ENCODE measurements at places on chromosomes 12 and 14. TPM values are rescaled to one million over a fixed set of nuclear protein-coding genes. Genes with fewer than 3 reads are reported as not detected.

- no peak for DNase-seq
Measured at GRCh38 chr12:9742661-9743060, 9.8 kb upstream of the CLECL1 start.

Gene TRPV4
- 0.57 TPM for total RNA-seq

Gene FKBP4
- 148 TPM for total RNA-seq

Gene ITGB7
- total RNA-seq = 3.1 TPM

DNA sequence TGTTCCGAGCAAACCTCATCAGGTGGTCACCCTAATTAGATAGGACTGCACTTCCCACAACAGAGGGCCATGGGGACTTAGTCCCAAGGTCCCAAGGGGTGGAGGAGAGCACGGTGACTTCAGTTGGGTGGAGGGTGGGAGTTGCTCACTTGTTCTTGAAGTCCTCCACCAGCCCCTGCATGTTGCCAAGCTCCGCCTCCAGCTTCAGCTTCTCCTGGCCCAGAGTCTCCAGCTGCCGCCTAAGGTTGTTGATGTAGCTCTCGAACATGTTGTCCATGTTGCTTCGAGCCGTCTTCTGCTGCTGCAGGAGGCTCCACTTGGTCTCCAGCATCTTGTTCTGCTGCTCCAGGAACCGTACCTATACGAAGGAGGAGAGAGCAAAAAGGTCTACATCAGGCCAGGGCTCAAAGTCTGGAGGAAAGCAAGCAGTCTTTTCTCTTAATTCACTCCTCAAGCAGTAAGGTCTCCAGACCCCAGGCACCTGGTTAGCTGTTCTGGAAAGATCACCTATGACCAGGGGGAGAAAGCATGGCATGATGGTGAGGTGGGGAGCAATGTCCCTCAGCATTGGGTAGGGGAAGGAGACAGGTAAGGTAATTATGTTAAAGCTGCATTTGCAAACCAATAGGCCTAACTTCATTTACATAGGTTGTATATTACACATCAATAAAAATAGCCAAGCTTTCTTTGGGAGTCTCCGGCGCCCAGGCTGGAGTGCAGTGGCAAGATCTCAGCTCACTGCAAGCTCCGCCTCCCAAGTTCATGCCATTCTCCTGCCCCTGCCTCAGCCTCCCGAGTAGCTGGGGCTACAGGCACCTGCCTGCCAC is 2.9 kb downstream of the KRT8 start:
- no peak for DNase-seq

GRCh38 chr12:107440606-107441005 is 245.0 kb upstream of the PWP1 start:
- no peak for DNase-seq

Gene KRT73
- total RNA-seq = not detected

Measured in dorsolateral prefrontal cortex (tissue), 122 donors.